Hematopoietic multipotent progenitor cell treated with erythropoietin and hydrocortisone succinate and interleukin-3 and kit ligand, for 4 days (in vitro differentiated cells): ENCODE measurements at places on chromosomes 13 and 19.
A peak's percentile ranks its signal among the peaks of the same experiment; 100 is the strongest.

DNA sequence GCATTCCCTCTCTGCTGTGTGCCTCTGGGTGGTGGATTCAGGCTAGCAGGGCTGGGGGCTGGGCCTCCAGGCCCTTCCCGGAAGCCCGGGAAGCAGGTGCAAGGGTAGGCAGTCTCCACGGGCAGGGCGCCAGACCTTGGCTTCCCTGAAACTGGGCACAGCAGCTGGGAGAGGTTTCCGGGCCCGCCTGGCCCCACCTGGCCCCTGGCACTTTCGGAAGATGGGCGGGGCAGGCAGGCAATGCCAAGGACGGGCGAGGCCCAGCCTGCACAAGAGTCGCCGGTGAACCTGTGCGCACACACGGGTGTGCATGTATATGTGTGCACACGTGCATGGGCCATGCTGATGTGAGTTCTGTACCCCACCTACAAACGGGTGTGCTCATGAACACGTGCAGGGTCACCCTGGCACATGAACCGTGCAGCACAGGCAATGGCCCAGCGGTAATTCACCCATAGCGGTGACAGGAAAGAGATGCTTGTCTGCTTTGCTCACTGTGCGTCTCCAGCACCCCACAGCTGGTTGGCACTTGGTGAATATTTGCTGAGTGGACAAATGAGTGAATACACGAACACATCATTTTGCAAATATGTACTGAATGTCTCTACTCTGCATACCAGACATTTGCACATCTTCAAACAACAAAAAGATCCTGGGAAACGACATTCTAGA lies 15.3 kb downstream of the GADD45B start:
- DNase-seq, result peak; percentile 42

GRCh38 chr19:33197591-33198000 lies 3.5 kb downstream of the LRP3 start:
- no peak for DNase-seq

- peak; percentile 9 for DNase-seq
These were observed 1411.5 kb downstream of the SLITRK5 start for GRCh38 chr13:89082623-89083022.

DNA sequence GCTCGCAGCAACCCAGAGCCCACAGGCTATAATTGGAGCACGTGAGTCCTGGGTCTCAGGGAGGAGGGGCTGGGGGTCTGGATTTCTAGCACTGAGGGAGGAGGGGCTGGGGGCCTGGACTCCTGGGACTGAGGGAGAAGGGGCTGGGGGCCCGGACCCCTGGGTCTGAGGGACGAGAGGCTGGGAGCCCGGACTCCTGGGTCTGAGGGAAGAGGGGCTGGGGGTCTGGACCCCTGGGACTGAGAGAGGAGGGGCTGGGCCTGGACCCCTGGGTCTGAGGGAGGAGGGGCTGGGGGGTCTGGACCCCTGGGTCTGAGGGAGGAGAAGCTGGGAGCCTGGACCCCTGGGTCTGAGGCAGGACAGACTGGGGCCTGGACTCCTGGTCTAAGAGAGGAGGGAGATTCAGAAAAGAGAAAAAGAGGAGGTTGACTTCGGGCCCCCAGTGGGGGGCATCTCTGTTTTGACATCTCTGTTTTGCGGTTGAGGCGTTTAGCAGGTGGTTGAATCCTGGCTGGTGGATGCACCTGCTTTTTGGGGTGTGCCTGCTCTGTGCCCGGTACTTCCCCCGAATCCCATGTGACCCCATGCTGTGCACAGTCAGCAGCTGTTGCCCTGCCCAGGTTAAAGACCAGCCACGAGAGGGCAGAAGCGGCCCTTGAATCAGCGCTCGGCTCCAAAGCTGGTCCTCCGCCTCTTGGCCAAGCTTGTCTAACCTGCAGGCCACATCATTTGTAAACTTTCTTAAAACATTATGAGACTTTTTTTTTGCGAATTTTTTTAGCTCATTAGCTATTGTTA lies 10.5 kb downstream of the PVR start:
- peak; percentile 88 for DNase-seq

GRCh38 chr13:28574617-28575142 lies 79.8 kb upstream of the FLT1 start:
- DNase-seq, result peak; percentile 15

DNA sequence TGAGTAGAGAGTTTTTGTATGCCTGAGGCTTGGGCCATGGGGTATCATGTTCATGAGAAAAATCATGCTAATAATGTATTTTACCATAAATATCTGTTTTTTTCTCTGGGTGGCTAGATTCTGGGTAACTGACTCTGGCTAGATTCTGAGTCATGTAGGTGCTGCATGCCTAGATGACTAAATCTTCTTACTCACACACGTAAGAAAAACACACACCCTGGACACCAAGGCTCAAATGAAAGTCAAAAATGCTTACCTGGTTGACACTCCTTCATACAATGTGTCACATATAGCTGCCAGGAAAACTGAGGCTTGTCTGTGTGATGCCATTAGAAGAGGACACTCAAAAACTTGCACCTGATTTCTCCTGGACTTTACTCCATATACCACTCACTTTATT lies 597.4 kb upstream of the SLITRK1 start:
- no peak for DNase-seq

GRCh38 chr19:42985588-42985987 lies 40.7 kb downstream of the PSG11 start:
- DNase-seq, result no peak

DNA sequence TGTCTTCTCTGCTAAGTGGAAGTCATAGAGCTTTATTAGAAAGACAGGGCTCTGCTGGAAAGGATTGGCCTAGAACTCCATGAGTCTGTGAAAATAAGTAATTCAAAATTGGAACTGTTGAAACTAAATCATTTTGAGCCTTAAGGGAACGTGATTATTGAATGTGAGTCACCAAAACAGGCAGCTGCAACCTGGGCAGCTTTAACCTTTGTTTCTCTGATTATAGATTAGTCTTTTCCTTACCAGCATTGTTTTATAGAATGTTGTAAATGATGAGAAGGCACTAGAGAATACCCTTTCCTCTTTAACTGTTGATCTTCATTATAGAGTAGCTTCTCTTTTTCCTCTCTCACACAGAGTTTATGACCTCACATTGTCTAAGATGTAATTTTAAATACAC lies 638.8 kb upstream of the SLITRK6 start:
- no peak for DNase-seq

DNA sequence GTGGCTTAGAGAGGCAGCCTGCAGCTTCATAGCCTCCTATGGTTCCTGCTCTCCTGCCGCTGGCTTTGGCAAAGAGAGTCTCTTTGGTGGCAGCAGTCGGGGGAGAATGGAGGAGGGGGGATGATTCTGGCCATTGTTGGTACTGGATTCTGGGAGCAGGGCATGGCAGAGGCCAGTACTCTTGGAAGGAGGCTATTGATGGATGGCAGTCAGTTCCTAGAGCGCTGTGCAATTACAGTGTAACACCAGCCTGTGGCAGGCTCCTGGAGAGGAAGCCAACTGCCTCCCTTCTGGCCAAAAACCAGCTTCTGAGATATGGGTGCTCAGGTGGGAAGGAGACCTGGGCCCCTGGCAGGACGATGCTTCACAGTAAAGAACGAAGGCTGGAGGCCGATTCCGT lies 47.9 kb upstream of the TMTC4 start:
- DNase-seq, result no peak

DNA sequence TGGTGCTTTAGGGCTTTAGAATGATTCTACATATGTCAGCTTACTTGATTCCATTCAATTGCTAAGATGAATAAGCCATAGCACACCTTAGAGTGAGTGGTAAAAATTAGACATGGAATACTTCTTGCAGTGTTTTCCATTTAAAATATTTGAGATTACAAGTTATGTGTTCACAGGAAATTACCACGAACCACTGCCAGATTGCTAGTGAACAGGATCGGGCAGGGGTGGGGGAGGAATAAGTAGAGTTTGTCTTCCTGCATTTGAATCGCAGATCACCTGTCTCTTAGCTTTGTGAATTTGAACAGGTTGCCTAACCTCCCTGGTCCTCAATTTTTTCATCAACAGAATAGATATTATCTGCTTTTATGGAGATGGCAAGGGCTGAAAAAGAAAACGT lies 124.6 kb downstream of the GGACT start:
- DNase-seq, result no peak

DNA sequence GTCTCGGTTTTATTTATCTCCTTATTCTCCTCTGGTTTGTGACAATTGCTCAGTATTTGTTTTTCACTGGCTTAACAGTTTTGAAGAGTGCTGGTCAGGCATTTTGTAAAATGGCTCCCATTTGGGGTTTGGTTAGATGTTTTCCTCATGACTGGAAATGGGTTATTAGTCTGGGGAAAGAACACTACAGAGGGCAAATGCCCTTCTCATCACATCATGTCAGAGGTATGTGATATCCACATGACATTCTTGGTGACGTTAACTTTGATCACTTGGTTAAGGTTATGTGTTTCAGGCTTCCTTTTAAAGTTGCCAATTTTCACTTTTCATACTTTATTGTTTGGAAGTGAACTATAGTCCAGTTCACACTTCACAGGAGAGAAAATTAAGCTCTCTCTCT lies 74.8 kb upstream of the KLHL1 start:
- no peak for DNase-seq

GRCh38 chr13:31409678-31410356 lies 210.0 kb downstream of the B3GLCT start:
- peak; percentile 29 for DNase-seq

DNA sequence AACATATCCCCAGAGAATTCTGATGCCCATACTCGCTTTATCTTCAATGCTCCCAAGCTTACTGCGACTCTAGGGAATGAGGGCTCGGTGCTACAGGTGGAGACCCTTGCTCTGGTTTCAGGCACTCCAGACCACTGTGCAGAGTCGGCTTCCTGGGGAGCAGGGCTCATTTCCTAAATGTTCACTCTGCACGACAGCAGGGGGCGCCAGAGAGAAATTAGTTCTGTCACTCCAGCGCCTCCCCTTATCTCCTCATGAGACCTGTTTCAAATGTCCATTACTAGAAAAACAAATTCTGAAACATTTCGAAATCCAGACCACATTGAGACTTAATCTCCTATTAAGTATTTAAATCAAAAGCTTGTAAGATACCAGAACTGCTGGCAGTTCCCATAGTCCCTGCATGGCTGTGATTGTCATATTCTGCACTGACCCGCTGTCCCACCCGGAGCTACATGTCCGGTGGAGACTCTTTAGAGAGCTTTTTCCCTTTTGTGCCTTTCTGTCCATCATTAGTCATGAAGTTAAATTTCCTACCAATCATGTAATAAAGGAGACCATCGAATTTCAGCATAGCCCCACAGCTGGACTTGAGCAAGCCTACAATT lies 22.4 kb downstream of the EPSTI1 start:
- DNase-seq, result peak; percentile 94

DNA sequence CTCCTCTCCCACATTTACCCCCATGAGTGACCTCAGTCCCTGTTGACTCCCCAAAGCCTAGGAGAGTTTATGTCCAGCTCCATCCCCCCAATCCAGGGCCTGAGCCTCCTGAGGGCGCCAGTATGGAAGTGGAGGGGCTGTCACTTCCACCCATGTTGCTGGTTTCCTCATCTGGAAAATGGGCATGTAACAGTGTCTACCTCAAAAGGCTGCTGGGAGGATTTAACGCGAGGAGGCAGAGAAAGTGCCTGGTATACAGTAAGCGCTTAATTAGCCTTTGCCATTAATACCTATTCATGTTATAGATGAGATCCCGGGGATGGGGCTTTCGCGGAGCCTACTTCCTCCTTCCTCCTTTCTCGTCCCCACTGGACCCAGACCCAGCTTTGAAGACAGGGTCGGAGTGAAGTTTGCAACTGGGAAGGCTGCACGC lies 476 bp downstream of the TYK2 start:
- DNase-seq, result no peak

DNA sequence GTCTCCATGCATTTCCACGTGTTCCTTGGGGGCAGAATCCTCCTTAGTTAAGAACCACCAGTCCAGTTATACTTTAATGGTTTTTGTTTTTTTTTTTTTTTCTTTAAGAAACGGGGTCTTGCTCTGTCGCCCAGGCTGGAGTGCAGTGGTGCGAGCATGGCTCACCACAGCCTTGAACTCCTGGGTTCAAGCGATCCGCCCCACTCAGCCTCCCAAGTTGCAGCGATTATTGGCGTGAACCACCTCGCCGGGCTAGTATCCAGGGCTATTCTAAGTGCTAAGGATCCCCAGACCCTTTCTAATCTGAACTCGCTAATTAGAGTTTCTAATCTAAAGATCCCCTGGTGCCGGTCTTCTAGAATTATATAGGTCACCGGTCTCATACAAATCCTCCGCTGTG lies 9.6 kb downstream of the ABHD8 start:
- DNase-seq, result no peak

DNA sequence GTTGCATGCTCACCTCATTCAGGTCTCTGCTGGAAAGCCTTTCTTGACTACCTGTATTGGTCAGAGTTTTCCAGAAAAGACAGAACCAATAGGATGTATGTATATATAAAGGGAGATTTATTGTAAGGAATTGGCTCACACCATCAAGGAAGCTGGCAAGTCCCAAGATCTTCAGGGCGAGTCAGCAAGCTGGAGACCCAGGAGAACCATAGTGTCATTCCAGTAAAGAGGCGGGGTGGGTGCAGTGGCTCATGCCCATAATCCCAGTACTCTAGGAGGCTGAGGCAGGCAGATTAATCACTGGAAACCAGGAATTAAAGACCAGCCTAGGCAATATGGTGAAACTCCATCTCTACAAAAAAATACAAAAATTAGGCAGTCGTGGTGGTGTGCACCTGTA lies 30.4 kb upstream of the FARP1 start:
- no peak for DNase-seq

DNA sequence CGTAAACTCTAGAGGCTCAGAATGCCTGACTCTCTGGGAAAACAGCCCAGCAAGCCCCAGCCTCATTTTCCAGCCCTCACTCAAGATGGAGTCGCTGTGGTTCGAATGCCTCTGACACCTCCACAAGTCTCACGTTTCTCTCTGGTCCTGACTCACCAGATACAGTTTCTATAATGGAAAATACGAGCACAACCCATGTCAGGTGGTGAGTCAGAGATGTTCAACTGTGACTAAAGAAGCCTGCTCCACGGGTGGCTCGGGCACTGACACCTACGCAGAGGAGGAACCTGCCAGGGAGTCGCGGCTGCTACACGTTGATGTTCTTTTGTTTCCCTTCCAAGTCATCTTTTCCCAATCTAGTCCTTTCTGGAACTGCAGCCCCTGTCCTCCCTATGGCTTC lies 87.1 kb upstream of the STK24 start:
- DNase-seq, result no peak

GRCh38 chr19:35207391-35207871 lies 21.1 kb downstream of the FAM187B start:
- DNase-seq, result no peak

GRCh38 chr19:39582891-39583625 lies 19.3 kb upstream of the LGALS13 start:
- DNase-seq, result no peak

GRCh38 chr13:51451134-51451466 lies 1.7 kb downstream of the INTS6 start:
- DNase-seq, result no peak

DNA sequence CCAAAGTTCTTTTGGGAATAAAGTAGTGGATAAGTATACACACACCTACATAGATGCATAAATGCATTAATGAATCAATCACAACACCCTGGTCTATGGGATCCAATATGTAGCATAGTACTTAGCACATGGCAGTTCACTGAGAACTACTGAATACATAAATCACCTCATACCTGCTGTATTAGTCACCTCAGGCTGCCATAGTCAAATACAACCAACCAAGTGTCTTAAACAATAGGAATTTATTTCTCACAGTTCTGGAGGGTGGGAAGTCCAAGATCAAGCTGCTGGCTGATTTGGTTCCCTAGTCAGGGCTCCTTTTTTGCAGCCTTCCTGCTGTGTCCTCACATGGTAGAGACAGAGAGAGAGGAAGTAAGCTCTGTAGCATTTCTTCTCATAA lies 228.2 kb downstream of the NHLRC3 start:
- DNase-seq, result no peak
